T-helper 1 cell treated with Interleukin-12 subunit alpha and Interleukin-12 subunit beta and Interleukin-4 antibody, amounts not matched to agents 30 ng/mL and 1 ng/mL, for 36 hours (primary cell): ENCODE measurements at places on chromosomes 6 and 20. TPM values are rescaled to one million over a fixed set of nuclear protein-coding genes. Genes with fewer than 3 reads are reported as not detected.

Gene VSTM2L
- 0.15 and 0.39 TPM in 2 replicates for total RNA-seq

Gene OR2B6
- total RNA-seq, result not detected in 2 replicates

Gene FAM110A
- total RNA-seq, result 27.4 and 28.3 TPM in 2 replicates

Gene SPO11
- total RNA-seq, result not detected in 2 replicates

Gene HCK
- total RNA-seq, result 1.5 and 1.8 TPM in 2 replicates

Gene PRL
- total RNA-seq, result not detected in 2 replicates

Gene ZSCAN16
- 6.3 and 6.6 TPM in 2 replicates for total RNA-seq

Gene RGL2
- 45.7 and 46.5 TPM in 2 replicates for total RNA-seq

Gene PAK5
- not detected in 2 replicates for total RNA-seq

Gene OVOL2
- not detected in 2 replicates for total RNA-seq

Gene ATP6V1G2
- 1.2 and 1.4 TPM in 2 replicates for total RNA-seq

Gene C6orf141
- total RNA-seq, result not detected in 2 replicates

Gene CARMIL1
- 1.9 and 2.1 TPM in 2 replicates for total RNA-seq

Gene GRIK2
- total RNA-seq, result not detected in 2 replicates
